ENCODE measurements at places on chromosomes 5 and 9. TPM values are rescaled to one million over a fixed set of nuclear protein-coding genes. Genes with fewer than 3 reads are reported as not detected.

- no peak for DNase-seq
Measured at GRCh38 chr5:165185716-165186115, 1680.3 kb downstream of the MAT2B start.

GRCh38 chr9:92764381-92764987, at the start of gene BICD2:
BICD2 (minus strand) TSS chr9:92764833; CDS start chr9:92764744, 89 bp downstream.
- no peak for DNase-seq

Gene C5orf58
- not detected for total RNA-seq

Gene TUBB4B
- 237 TPM for total RNA-seq

Gene MCIDAS
- not detected for total RNA-seq

- no peak for DNase-seq
Measured at GRCh38 chr5:115713408-115713807, 87.6 kb upstream of the TMED7 start.

DNA sequence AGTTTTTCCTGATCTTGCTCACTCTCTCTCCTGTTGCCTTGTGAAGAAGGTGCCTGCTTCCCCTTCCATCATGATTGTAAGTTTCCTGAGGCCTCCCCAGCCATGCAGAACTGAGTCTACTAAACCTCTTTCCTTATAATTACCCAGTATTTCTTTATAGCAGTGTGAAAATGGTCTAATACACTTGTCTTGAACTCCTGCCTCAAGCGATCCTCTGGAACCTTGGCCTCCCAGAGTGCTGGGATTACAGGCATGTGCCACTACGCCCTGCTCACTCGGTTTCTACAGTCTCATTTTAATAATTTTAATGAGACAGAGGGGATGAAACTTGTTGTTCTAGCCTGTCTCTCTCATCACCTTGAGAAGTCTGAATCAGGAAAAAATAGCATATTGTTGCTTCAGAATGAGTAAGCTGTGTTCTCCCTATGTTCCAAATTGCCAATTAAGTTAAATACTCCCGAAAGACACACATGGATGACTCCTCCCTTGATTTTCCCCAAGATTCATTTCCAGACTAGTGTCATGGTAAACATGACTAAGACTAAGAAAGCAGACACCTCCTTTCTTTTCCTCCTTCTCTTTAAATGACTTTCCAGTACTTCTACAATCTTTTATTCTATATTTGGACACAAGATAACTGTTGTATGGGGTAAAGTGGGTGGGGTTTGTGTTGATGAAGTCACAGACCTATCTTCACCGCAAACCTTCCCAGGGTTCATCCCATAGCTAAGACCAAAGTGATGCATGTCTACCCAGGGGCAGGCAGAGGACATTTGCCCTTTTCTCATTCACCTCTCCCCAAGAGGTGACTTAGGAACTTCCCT, 7.8 kb upstream of the DNAJC18 start:
- peak; percentile 35 for DNase-seq

- DNase-seq = no peak
Measured at GRCh38 chr9:123942542-123942941, 12.6 kb upstream of the DENND1A start.

- no peak for DNase-seq
Measured at GRCh38 chr9:22454016-22454415, 7.4 kb downstream of the DMRTA1 start.

GRCh38 chr5:52876456-52876855, 88.7 kb downstream of the ITGA1 start:
- DNase-seq = peak; percentile 72

Data from IMR-90 (cell line).